ENCODE measurements at places on chromosomes 3 and 15.
A peak's percentile ranks its signal among the peaks of the same experiment; 100 is the strongest.

GRCh38 chr3:23480329-23480714 is 277.2 kb downstream of the UBE2E2 start:
- H3K27me3 ChIP-seq, result no peaks in the 10 kb centered on the region
- no peak overlapping the region for H3K27ac ChIP-seq
- no peak for DNase-seq
- H3K36me3 ChIP-seq, result peaks cover 28% of the 10 kb centered on the region

- no peaks in the 10 kb centered on the region for H3K27me3 ChIP-seq
- no peak overlapping the region for H3K4me3 ChIP-seq
- DNase-seq, result no peak
- no peak overlapping the region for H3K27ac ChIP-seq
- no peaks in the 10 kb centered on the region for H3K36me3 ChIP-seq
Observed at GRCh38 chr3:55585856-55586255, 98.8 kb upstream of the WNT5A start.

DNA sequence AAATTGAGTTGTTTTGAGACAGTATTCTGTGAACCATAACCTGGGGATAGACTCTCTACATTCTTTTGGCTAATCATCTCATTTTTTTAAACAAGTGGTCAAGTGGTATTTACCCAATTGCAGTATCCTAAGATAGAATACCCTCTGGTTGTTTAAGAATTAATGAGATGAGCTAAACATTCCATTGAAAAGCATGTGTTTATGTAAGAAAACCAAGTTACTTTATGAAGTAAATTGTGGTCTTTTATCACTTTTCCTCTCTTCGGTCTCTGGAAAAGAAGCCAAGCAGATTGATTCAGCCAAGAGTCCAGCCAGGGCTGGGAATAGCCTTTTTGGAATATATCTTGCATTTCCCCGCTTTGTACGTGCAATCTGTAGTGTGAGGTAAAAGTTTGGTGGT is 185.7 kb upstream of the TOPAZ1 start:
- H3K36me3 ChIP-seq, result no peaks in the 10 kb centered on the region
- no peak overlapping the region for H3K27ac ChIP-seq
- H3K4me1 ChIP-seq, result peaks cover 33% of the 10 kb centered on the region
- peaks cover 8% of the 10 kb centered on the region for H3K27me3 ChIP-seq
- no peak for DNase-seq
- no peak overlapping the region for H3K4me3 ChIP-seq

DNA sequence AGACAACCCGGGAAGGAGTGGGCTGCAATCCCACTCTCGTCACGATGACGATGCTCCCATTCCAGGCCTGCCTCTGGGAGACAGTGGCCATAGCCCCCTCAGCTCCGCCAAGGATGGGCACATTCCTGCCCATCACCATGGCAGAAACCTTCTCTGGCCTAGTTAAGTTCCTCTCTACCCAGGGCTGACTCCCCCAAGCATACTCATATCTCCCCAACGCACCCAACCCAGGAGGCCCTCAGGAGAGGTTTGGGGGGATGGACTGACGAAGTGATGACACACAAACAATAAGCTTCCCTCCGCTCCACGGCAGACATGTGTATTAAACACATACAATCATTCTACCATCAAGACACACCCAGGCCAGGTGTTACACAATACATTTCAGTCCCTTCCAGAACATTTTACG is 60.1 kb downstream of the VGLL4 start:
- H3K27me3 ChIP-seq, result no peaks in the 10 kb centered on the region
- no peak for DNase-seq
- H3K4me1 ChIP-seq, result peaks cover 56% of the 10 kb centered on the region
- peaks cover 14% of the 10 kb centered on the region for H3K36me3 ChIP-seq
- H3K27ac ChIP-seq, result no peak overlapping the region

DNA sequence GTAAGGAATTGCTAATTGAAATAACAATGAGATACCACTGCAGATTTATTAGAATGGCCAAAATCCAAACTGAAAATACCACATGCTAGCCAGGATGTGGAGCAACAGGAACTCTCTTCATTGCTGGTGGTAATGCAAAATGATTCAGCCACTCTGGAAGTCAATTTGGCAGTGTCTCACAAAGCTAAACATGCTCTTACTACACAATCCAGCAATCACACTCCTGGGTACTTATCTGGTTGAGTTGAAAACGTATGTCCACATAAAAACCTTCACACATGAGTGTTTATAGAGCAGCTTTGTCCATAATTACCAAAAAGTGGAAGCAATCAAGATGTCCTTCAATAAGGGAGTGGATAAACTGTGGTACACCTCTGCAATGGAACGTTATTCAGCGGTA is 113.3 kb downstream of the SMAD6 start:
- H3K4me3 ChIP-seq, result no peak overlapping the region
- no peak for DNase-seq
- no peaks in the 10 kb centered on the region for H3K4me1 ChIP-seq
- peaks cover 5% of the 10 kb centered on the region for H3K27me3 ChIP-seq
- no peaks in the 10 kb centered on the region for H3K36me3 ChIP-seq

DNA sequence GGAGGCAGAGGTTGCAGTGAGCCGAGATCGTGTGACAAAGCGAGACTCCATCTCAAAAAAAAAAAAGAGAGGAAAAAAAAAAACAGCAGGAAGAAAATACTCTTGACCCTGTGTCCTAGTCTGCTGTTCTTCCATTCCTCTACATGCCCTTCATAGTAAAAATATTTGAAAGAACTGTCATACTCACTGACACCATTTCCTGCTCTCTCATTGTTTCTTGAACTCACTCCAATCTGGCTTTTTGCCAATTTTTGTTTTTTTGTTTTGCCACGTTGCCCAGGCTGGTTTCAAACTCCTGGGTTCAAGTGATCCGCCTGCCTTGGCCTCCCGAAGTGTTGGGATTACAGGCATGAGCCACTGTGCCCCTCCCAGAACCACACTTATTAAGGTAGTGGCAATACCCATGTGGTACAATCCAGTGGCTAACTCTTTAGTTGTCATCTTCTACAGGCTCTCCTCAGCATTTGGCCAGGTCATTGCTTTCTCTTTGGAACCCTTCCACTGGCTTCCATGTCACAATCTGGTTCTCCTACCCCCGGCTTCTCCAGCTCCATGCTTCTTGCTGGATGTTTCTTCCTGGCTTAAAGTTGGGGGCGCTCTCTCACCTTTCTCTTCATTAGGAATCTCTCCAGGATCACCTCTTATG is 238.2 kb upstream of the C2CD4B start:
- no peaks in the 10 kb centered on the region for H3K4me1 ChIP-seq
- peaks cover 7% of the 10 kb centered on the region for H3K36me3 ChIP-seq
- no peak overlapping the region for H3K4me3 ChIP-seq
- peaks cover 10% of the 10 kb centered on the region for H3K27me3 ChIP-seq
- DNase-seq, result no peak

GRCh38 chr15:81296673-81297072 is 27.3 kb downstream of the STARD5 start:
- H3K4me1 ChIP-seq, result peaks cover 92% of the 10 kb centered on the region
- H3K27me3 ChIP-seq, result no peaks in the 10 kb centered on the region
- peak overlapping the region; percentile 98 for H3K27ac ChIP-seq
- peaks cover 34% of the 10 kb centered on the region for H3K36me3 ChIP-seq
- H3K4me3 ChIP-seq, result peak overlapping the region; percentile 96

GRCh38 chr3:105490045-105490444 is 123.3 kb downstream of the ALCAM start:
- no peaks in the 10 kb centered on the region for H3K4me1 ChIP-seq
- no peak overlapping the region for H3K4me3 ChIP-seq
- H3K36me3 ChIP-seq, result peaks cover 15% of the 10 kb centered on the region
- no peak for DNase-seq
- H3K27ac ChIP-seq, result no peak overlapping the region
- H3K27me3 ChIP-seq, result no peaks in the 10 kb centered on the region

DNA sequence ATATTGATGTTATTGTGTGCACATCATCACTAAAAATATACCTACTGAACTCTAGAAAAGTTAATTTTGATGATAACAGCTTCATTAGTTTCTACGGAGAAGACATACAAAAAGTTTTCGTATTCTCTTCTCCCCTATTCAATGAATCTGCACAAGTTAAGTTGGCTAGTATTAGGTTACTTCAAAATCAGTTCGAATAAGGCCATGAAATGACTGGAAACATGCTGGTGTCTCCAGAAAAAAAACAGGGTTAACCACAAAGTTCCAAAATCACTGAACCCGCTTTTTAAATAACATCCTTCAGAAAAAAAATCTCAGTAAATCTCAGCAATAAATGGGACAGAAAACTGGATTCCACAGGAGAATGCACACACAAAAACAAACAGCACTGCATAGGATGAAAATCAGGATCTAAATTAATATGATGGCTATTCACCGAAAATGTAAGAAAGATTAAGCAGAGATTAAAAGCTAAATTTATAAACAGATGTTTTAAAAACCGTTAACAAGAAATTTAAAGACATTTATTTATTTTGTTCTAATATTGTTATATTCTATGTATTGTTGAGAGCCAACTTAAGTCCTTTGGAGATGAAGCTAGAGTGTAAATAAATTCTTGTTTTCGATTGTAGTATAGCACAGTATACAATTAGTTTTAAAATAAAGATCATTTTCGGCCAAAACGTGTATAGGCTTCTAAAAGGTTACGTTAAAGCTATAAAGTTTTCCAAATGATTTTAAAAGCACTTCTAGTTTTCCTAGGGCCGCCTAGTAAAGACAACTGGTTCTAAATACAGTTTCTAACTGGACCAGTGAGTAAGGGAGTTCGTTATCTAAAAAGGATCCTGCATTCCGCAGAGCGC is 1.0 kb downstream of the IGSF11 start:
- peaks cover 37% of the 10 kb centered on the region for H3K27me3 ChIP-seq
- DNase-seq, result no peak
- no peak overlapping the region for H3K27ac ChIP-seq
- peak overlapping the region; percentile 72 for H3K4me3 ChIP-seq

DNA sequence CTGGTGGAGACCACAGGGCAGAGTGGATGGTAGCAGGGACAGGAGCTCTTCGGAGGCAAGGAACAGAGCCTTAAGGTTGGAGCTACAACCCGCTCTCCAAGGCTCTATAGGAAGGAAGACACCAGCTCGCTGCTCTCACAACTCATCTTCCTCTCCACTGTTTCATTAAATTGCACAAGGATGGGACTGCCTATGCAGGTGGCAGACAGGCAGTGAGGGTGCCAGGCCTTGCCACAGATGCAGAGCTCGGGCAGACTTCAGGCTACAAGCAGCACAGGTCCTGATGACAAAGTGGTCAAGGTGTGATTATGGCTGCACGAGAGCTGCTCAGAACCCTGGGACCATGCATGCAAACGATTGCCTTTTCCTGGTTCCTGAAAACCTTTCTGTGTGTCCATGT is 144.6 kb downstream of the FOXP1 start:
- H3K36me3 ChIP-seq, result peaks cover 5% of the 10 kb centered on the region
- peak overlapping the region; percentile 62 for H3K27ac ChIP-seq
- H3K27me3 ChIP-seq, result no peaks in the 10 kb centered on the region
- H3K4me1 ChIP-seq, result peaks cover 90% of the 10 kb centered on the region
- no peak overlapping the region for H3K4me3 ChIP-seq

GRCh38 chr15:54502416-54503075 is 524.3 kb downstream of the UNC13C start:
- no peak overlapping the region for H3K27ac ChIP-seq
- H3K27me3 ChIP-seq, result peaks cover 2% of the 10 kb centered on the region
- H3K4me3 ChIP-seq, result no peak overlapping the region
- no peak for DNase-seq
- no peaks in the 10 kb centered on the region for H3K36me3 ChIP-seq
- H3K4me1 ChIP-seq, result no peaks in the 10 kb centered on the region

DNA sequence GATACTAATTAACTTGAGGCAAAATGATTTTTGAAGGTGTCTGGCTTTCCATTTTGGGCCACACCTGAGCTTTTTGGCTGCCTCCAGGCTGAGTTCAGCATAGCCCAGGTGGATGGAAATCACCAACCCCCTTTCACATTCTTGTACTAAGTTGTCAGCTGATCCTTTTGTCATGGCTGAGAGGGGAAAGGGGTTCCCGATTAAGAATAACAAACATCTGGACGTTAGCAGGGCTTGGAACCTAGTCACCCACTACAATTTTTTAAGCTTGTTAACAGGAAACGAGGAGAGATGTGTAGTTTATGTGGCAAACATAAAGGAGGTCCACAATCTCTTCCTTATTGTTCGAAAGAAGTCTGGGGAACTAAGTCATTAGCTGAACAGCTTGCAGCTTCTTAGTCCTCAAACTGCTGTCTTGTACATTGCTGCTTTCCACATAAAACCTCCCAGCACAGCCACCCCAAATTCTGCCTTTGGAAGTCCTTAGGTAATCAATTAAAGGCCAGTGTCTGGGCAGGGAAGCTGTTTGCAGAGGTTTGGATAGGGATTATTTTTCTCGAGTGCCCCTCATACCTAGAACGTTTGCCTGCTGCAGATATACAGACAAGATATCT is 5.0 kb downstream of the NR2F2 start:
- H3K27me3 ChIP-seq, result peaks cover 83% of the 10 kb centered on the region
- no peak for DNase-seq
- no peak overlapping the region for H3K4me3 ChIP-seq
- peaks cover 2% of the 10 kb centered on the region for H3K36me3 ChIP-seq
- H3K27ac ChIP-seq, result no peak overlapping the region

Measured in activated naive CD8-positive, alpha-beta T cell treated with anti-CD3 and anti-CD28 coated beads, Interleukin-2, amount 50 U/mL, for 24 hours (primary cell).